ENCODE measurements at places on chromosomes 4 and X. TPM values are rescaled to one million over a fixed set of nuclear protein-coding genes. Genes with fewer than 3 reads are reported as not detected.

GRCh38 chr4:108036213-108036612 lies 46.5 kb downstream of the HADH start:
- no peak for DNase-seq

The MAD2L1 gene
- polyA plus RNA-seq, result 261 TPM

The NUP62CL gene
- polyA plus RNA-seq, result 3.0 TPM

The ADAM29 gene
- not detected for polyA plus RNA-seq

The FAM9C gene
- not detected for polyA plus RNA-seq

- DNase-seq, result no peak
Measured at GRCh38 chrX:130575831-130576389, 174.1 kb downstream of the RBMX2 start.

GRCh38 chr4:183912585-183912984 lies 7.5 kb downstream of the STOX2 start:
- no peak for DNase-seq

- DNase-seq, result no peak
Measured at GRCh38 chrX:24396236-24396930, 35.9 kb downstream of the SUPT20HL1 start.

DNA sequence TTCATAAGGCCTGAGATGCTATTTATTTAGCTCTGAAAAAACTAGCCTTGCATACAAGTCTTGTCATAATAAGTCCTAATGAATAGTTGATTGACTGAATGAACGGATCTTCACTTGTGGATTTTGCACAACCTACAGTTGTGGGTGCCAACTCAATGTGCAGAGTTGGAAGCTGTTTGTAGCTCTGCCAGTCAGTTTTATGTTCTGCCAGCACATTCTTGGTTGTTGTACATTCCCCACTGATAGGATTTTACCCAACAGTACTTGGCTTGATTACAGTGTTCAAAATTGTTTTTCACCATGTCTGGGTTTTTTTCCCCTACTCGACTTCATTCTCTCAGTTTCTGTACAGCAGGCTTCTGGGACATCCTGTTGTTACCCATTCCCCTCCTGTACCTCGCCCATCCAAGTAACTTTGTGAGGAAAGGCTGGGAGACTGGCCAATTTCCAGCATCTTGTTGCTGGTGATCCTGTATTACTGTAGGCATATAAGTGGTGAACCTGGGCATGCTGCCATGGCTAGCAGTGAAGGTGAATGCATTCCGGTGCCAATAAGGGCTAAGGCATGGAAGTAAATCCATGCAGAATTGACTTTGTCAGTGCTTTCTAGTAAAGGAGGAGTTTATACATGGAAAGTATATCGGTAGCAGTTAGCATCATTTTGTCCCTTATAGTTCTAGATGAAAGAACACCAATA lies 22.8 kb downstream of the IL1RAPL1 start:
- no peak for DNase-seq

The CDKL2 gene
- polyA plus RNA-seq, result 0.17 TPM

DNA sequence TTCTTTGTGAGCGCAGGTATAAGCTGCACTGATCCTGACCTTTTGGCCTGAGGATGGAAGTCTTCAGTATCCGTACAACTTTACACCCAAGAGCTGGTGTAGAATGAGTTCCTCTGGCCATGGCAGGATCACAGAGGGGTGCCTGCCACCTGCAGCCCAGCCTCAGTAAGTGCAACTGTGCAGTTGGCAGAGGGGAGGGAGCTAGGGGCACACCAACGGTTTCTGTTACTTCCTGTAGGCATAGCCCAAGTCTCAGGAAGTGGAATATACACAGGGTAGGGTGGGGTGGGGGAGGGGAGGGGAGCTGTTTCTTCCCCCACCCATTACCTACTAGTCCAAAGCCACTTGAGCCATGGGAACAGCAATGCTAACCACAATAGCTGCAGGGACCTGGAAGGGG lies 85.4 kb upstream of the GBA3 start:
- DNase-seq, result no peak

The ARHGAP4 gene
- polyA plus RNA-seq, result 81.6 TPM

The CXCL8 gene
- polyA plus RNA-seq, result 0.09 TPM

DNA sequence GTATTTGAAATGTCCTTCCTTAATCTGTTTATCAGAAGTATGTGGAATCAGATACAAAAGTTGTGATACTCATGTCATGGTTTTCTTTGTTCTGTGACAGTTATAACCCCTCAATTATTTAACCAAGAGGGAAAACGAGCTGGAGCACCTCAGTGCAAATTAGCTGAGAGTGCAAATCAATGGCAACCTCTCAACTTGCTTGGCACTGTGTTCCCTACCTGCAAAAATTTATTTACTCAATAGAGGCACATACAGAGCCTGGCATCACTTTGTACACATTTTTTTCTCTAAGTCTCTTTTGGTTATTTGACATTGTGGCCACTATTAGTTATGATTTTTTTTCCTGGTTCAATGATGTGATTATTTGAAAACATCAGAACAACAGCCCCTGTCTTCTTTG lies 186.2 kb downstream of the STIM2 start:
- DNase-seq, result no peak

The CNGA1 gene
- 5.7 TPM for polyA plus RNA-seq

The BANK1 gene
- 0.84 TPM for polyA plus RNA-seq

The NOX1 gene
- 0.08 TPM for polyA plus RNA-seq

GRCh38 chr4:42152507-42153504 lies at the start of gene BEND4:
Gene BEND4, minus strand, starts transcription at chr4:42152655. Its CDS starts 512 bp downstream, at chr4:42152143.
- no peak for DNase-seq

The CT45A10 gene
- polyA plus RNA-seq, result not detected

DNA sequence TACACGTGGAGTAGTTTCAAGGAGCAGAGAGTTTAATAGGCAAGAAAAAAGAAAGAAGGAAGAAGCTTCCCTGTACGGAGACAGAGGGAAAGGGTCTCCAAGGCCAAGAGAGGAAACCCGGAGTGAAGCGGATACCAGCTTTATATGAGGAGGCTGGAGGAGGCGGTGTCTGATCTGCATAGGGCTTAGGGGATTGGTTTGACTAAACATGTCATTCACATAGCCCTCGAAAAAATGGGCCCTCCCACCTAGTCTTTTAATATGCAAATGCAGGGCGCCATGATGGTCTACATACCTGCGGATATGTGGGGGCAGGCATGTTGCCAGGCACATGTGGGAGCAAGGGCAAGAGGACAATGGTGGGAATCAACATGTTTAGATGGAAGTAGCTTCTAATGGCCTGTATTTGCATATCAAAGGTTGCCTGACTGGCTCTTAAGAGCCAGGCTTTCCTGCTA lies 103.1 kb upstream of the UGT8 start:
- DNase-seq, result no peak

DNA sequence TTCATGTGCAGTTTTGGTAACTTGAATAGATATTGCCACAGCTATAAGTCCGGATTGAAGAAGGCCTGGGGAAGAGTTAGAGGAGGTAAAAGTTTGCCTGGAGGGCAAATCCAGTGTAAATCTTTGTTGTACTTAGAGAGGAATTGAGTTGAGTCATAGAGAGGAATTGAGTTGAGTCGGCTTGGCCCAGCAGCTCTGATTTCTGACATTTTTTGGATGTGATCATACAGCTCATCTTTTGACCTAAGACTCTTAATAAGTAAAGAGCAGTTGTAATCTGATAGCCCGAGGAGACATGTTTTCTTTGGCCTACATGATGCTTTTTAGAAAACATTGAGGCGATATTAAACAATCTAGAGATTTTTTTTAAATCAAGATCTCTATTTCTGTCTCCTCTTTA lies 3.9 kb downstream of the KIT start:
- DNase-seq, result no peak

The CYSLTR1 gene
- polyA plus RNA-seq, result 20.5 TPM

The MAGED2 gene
- polyA plus RNA-seq, result 47.8 TPM
